ENCODE measurements at places on chromosomes 5 and 9.

- DNase-seq, result no peak
Observed at GRCh38 chr5:97601651-97602050, 418.6 kb upstream of the RIOK2 start.

GRCh38 chr9:99300603-99301002 is 78.5 kb downstream of the SEC61B start:
- no peak for DNase-seq

DNA sequence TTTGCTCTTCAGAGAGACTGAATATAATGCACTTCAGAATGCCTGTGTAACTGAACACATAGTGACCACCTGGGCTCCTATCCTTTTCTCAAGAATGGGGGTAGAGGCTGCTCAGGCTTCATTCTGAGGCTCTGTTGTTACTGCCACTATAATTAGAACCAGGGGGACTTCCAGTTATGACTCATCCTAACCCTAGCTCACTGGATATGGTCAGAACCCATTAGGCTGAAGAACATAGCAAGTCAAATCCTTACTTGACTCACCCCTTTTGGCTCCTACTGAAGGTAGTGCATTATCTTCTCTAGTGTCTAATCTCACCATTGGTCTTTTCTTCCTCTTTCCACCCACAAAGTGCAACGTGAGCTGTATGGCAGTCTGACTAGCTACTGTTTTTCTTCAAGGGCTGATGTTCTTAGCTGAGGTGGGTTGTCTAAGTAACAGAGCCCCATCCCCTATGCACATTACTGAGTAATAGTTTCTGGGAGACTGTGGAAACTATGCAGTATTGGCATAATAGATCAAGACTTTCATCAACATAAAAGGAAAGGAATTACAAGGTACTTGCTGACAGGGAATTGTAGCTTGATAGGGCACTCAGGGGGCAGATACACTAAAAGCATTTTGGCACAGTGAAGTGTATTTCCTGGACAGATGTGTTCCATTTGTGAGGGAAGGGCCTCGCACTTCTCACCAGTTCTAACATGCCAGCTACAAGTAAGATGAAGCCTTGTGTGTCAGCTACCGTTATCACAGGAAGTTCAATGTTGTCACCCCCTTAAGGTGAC is 431.0 kb upstream of the MEF2C start:
- no peak for DNase-seq

GRCh38 chr9:120891245-120891883 is 14.4 kb upstream of the PHF19 start:
- no peak for DNase-seq

DNA sequence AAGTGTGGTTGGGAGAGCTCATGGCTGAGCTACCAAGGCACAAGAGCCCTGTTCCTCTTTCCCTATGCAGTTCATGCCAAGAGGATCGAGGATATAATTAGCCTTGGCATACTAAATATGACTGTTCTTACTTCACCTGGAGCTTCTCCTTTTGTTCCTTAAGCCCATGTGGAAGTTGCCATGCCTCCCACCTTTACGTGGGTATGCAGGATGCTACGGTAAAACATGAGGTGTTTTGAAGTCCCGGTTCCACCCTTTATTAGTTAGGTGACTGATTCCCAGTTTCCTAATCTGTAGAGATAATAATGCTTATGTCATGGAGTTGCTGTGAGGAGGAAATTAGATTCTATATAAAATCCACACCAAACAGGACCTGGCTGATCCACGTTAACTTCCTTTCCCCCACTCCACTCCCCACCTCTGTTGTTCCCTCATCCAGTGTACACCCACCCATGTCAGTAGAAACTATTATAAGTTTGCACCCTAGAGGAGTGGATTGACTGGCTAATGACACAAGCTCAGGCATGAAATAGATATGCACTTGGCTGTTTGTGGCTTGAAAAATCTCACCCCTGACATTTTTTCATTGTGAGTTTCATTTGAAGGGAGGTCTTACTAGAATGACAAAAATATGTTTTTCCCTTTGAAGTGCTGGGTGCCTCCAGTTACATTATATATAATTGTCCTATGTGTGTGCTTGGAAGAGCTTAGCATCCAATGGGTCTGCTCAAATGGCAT is 36.8 kb upstream of the SHOC1 start:
- no peak for DNase-seq

DNA sequence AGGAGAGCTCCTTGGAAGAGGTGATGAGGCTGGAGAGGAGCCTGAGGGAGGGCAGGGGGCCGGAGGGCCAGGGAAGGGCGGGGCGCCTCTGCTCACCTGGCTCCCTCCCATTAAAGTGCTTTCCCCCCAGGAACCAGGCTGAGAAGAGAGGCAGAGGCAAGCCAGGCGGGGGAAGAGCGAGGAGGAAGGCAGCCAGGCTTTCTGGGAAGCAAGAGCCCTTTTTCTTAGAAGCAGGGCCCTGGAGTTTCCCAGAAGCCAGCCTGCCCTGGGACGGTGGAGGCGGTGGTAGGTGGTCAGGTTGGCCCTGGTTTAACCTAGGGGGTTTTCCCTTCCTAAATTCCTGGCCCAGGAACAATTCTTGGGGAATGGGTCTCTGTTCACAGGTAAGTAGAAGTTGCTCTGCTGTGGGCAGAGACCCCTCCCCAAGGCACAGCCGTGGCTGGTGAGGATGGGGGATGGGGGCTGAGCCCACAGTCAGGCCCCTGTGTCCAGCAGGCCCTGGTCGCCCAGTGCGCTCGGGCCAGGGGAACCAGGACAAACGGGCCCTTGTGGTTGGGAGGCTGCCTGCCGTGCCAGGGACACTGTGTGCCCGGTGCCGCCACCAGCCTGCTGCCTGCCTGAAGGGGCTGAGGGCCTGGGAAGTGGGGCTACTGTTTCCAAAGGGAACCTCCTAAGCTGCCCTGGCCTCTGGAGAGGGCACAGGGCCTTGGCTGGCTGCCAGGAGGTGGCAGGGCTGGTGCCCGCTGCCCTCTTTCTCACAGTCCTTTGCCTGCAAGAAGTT is 16.6 kb upstream of the RALGDS start:
- DNase-seq, result no peak

GRCh38 chr9:121286973-121287741 is 19.2 kb downstream of the GSN start:
- no peak for DNase-seq

DNA sequence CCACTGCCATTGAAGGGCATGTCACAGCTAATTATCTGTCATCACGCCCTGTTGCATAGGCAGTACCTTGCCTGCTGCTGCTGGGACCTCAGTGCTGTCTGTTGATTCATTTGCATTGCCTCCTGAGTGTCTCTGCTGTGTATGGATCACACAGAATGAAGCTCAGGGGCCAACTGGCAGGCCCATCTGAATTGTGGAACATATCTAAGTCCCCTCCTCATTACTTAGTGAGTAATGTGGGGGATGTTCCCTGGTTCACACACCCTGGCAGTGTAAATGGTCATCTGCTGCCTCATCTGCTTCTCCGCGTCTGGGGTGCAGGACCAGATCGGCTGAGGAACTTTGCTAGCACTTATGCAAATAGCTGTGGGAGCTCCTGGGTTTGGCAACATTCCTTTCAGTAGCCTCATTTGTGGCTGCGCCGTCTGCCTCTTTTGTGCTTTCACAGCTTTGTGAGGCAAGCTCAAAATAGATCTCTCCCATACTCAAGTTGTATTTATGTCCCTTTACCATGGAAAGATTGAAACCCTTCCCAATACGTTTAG is 25.4 kb downstream of the TYRP1 start:
- no peak for DNase-seq

DNA sequence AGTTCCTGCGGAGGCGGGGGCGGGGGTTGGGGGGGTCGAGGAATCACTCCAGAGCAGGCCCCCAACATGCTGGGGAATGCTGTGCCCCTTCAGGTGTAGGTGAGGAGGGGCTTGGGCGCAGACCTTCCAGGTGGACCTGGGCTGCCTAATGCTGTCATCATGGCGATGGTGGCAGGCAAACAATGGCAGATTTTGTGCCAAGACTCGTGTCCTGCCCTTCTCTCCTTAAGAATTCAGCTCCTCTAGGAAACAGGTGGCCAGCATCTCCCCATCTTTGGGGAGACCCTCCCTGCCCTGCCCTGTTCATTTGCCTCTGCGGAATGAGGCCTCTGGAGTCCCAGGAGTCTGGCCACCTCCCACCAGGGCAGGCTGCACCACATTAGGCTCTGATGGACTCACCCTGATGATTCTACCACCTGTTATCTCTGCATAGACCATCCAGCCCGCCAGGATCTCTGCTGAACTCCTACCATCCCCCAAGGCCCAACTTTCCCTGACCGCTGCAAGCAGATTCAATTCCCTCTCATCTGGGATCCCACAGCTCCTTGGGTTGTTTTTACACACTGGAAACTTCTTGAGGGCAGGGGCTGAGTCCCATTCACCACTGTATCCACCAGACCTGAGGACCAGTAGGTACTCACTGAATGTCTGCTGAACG is 10.9 kb upstream of the SLC25A51 start:
- no peak for DNase-seq

DNA sequence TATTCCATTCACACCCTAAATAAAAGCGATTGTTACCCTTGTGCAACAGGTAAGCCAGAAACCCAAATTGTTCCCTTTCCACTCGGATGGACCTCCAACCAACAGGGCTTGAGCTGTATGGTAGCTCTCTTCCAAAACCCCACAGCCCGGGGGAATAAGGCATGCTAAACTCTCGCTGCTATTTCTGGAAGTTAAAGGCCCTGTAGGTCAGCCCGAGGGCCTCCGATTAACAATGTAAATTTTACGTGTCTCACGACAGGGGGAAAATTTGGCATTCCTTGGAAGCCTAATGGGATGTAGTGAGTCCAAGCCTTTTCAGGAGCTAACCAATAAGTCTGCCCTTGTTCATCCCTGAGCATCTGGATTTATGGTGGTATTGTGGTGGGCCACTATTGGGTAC is 26.0 kb downstream of the CNOT8 start:
- no peak for DNase-seq

DNA sequence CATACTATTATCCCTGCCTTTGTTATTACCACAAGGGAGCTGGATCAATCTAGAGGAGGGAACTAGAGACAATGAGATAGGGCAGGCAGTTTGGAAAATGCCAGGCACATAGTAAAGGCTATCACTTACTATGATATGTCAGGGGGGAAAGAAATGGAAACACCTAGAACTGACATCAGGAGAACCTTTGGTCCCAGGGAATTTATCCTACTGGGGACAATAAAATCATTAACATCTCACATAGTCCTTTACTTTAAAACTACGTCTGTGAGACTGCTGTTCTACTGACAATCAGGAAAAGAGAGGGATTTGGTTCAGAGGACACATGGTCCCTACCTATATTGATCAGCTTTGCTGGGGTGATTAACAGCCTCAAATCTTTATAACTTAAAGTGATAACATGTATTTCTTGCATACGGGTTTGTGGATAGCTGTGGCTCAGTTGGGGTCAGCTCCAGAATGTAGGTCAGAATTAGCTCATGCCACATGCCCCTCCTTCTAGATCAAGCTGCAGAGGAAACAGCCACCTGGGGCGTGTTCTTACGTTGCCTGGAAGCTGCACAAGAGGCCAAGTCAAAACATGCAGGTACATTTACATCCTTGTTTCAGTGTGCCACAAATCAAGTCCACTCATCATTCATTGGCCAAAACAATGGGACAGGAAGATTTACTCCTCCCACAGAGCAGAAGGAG is 43.9 kb upstream of the ALDOB start:
- no peak for DNase-seq

DNA sequence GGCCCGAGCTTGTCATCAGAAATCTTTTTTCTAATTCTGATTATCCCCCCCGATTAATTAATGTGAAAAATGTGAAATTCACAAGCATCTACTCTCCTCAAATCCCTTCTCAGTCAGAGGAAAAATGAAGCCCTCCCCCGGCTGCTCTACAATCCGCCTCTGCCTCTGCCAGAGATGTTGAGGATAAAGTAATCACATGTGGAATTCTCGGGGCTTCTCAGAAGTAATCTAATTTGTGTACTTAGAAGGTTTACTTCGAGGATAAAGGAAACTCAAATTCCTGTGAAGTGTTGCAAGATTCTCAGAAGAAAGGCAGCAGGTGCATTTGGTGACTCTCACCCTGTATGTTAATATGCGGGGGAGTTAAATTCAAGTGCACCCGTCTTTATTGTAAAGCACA is 726.1 kb upstream of the ADAMTS16 start:
- no peak for DNase-seq

- DNase-seq, result peak; percentile 53
Observed at GRCh38 chr9:133148199-133149129, 15.2 kb downstream of the GBGT1 start.

DNA sequence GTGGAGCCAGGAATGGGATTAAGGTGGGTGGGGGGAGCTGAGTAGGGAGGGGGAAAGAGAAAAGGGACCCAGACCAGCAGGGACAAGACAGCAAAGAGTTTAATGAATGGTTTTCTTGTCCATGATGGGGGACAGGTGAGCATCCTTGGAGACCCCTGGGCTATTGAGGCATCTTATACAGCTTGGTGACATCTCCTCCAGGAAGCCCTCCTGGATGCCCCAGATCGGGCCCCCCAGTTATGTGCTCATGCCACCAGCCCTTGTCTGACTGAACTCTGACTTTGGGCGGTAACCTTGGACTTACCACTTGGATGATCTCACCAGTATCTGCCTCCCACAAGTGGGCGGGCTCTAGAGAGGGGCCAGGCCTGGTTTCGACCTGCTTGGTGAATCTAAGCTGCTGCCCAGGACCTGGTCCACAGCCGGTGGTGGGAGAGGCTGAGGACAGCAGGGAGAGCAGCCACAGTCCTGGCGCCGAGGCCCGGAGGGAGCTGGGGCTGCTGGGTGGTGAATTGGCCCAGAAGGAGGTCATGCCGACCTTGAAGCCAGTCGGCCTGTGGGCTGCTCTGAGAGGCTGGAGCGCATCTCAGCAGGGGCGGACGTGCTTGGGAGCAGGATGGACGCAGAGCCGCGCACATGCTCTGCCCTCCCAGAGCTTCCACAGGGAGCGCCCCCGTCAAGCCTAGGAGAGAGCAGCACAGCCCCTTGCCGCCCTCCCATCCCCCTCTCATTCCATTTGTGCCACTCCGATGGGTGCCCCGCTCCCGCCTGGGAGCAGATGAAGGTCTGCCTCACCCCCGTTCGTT is 36.2 kb downstream of the UNC5A start:
- DNase-seq, result no peak

GRCh38 chr5:33631786-33632185 is 191.0 kb downstream of the TARS1 start:
- DNase-seq, result no peak

GRCh38 chr5:93704996-93705395 is 36.4 kb downstream of the POU5F2 start:
- no peak for DNase-seq

DNA sequence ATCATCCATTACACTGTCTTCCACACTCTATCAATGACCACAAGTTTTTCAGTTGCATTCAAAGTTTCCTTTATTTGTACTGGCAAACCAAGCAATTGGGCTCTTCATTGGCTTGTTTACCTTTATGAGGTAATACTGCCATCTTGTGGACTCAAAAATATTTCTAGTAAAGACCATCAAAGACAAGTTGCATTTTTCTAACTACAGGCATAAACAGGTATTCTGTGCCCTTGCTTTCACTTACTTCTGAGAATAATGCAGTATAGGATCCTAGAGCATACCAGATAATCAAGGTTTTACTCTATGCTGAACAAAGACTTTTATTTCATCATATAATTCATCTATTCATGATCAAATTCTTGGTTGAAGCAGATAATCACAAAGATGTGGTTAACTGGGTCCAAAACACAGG is 173.7 kb upstream of the POU5F2 start:
- DNase-seq, result no peak

- no peak for DNase-seq
Observed at GRCh38 chr5:53464722-53465121, 15.7 kb upstream of the FST start.

- DNase-seq, result no peak
Observed at GRCh38 chr5:56158331-56158960, 74.7 kb downstream of the ANKRD55 start.
